ENCODE measurements at places on chromosomes 4 and X. TPM values are rescaled to one million over a fixed set of nuclear protein-coding genes. Genes with fewer than 3 reads are reported as not detected.
A peak's percentile ranks its signal among the peaks of the same experiment; 100 is the strongest.

DNA sequence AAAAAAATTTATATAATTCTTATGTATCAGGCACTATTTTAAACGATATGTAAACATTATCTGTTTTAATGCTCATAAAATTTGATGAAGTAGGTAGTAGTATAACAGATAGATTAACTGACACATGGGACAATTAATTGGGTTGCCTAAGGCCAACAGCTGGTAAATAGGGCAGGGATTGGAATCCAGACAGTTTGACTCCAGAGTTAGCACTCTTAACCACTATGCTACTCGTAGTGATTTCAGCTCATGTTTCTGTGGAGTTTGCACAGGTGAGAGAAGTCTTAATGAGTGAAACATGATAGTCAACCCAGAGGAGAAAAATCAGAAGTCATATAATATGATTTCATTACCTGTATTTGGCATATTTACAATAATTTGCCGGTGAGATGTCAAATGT, 126.0 kb upstream of the WDFY3 start:
- no peak for DNase-seq

GRCh38 chr4:36237366-36238313, 6.7 kb downstream of the ARAP2 start:
- no peak for DNase-seq

GRCh38 chr4:20761382-20761781, 61.1 kb downstream of the PACRGL start:
- DNase-seq: no peak

DNA sequence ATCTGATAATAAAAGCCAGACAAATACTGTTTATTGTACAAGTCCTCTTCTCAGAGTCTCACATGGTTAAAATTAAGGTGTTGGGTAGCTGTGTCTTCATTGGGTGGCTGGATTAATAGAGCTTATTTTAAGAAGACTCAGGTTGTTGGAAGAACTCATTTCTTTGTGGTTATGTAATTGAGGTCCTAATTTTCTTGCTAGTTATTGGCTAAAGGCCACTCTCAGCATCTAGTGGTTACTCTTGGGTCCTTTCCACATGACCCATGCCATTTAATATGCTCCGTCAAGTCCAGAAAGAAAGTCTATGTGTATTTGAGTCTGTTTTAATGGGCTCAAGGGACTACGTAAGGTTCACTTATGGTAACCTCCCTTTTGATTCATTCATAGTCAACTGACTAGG, 1668.6 kb upstream of the AGA start:
- DNase-seq: no peak

- DNase-seq: no peak
Observed at GRCh38 chrX:15816886-15817285, 26.6 kb downstream of the ZRSR2 start.

DNA sequence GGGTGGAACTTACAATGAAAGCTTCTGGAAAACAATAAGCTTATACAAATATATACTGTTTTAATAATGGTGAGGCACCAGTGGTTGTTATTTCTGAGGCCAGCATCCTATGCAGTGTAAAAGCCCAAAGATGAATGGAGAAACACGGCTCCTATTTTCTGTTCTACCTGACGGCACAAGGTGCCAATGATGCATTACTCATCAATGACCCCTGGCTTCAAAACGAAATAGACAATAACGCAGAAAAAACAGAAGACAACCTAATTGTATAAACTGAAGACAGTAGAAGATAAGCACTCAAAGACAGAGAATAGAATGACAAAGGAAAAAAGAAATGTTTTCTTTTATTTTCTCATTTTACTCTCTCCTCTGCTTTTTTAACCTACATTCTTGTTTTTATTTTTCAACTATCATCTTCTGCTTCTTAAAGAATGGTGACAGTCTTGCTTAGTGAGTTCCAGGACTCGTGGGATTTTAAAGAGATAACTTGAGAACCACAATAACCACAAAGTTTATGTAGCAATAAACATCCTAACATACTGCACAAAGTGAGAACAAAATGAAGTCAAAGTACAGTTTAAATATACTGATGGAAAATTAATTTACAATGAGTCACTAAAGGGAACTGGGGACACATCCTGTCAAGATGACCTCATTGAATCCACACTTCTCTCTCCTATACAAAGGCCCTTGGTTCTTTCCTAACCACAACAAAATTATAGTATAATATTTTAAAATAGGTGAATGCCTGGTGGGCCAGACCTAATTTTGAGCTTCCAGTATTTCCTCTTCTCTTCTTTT, 169.8 kb downstream of the BTC start:
- DNase-seq: no peak

DNA sequence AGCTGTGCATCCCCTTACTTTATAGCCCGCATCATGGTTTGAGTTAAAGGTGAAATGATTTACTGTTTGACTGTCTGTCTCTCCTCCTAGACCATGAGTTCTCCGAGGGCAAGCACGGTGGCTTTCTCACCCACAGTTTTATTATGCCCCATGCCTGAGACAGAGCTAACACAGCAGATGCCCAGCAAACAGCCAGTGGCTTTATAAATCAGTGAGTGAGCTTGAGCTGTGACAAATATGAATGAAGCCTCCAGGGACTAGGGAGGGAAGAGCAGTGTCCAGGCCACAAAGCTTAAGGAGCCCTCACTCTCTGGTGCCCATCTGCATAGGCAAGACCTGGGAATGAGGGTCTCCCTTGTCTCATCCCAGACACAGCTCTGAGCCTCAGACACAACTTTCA, 57.9 kb downstream of the FHDC1 start:
- no peak for DNase-seq

DNA sequence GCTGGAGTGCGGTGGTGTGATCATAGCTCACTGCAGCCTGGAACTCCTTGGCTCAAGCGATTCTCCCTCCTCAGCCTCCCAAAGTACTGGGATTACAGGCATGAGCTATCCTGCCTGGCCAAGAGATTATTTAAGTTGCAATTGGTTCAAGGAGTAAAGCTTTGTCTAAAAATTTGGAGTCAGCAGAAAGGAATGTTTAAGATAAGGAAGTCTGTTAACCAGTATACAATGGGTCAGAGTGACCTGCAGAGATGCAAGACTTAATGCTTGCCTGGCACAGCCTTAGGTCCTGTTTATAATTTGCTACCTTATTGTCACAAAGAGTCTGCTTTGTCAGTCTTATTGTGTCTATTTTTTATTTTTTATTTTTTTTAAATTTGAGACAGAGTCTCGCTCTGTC, 826.2 kb downstream of the NLGN4X start:
- DNase-seq: no peak

- peak; percentile 56 for DNase-seq
Observed at GRCh38 chr4:87838890-87839591, 6.3 kb downstream of the MEPE start.

DNA sequence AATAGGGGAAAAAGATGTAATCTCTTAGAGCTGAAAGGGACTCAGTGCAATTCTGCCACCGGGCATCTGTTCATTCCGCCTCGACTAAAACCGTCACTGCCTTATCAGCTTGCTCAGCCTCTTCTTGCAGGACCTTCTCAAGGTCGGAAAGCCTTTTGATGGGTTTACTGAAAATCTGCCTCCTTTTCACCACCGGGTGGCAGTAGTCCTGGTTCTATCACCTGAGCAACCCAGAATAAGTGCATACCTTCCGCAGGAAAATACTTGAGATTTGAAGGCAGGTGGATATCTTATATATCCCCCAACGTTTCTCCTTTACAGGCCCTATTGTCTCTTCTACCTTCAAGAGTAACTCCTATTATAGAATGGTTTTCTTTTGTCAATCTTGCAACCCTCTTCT, 103.4 kb upstream of the PAK3 start:
- DNase-seq: peak; percentile 65

CACNA1F gene
- total RNA-seq: 1.1 TPM

DNA sequence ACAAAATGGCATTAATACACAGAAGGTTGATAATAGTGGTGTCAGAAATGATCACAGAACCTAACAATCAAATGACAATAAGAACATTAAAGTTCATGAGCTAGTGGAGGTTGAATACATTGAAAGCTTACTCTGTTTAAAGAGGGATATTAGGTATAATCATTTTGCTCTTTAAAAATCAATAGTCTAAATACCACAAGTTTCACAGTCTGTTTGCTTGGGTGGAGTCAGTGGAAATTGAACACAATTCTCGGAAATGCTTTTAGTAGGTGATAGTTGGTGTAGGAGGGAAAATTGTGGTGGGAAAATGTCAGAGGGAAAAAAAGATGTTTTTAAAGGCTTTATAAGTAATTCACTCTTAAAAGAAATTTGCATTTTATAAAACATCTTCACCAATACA, 197.1 kb downstream of the GLUD2 start:
- no peak for DNase-seq

GRCh38 chr4:52836120-52836519, 26.0 kb upstream of the RASL11B start:
- no peak for DNase-seq

GRCh38 chr4:4994312-4995097, 24.8 kb downstream of the CYTL1 start:
- no peak for DNase-seq

DNA sequence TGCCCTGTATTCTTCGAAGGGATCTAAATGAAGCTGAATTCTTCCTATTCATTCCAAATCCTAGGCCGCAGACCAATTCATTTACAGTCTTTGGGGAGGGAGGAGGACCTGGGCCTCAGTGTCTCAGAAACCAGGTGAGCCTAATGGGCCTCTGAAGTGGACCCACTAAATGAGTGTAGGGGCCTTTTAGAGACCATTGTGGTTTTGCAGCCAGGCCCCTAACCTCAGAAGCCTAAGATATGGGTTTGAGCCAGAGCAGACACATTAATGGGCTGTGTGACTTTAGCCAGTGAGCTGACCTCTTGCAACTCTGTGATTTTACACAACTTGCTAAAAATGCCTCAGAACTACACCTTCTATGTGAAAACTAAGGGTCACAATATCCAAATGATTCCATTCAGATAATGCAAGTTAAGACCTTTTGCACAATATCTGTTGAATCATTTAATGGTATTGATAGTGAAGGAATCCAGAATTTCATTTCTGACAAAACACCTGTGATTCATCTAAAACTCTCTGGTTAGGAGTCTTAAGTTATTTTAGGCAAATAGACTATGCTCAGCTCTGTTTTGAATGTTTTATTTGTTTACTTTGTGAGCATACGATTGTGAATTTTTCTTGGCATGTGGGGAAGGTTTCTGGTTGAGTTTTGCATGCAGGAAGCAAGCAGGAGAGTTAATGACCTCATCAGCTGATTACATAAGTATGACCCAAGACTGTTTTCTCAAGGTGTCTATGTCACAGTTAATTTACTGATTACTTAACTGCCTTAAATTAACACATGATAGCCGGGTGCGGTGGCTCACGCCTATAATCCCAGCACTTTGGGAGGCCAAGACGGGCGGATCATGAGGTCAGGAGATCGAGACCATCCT, 75.0 kb downstream of the EVC start:
- DNase-seq: no peak

- no peak for DNase-seq
Observed at GRCh38 chrX:106170318-106170717, 2.2 kb downstream of the PWWP3B start.

DNA sequence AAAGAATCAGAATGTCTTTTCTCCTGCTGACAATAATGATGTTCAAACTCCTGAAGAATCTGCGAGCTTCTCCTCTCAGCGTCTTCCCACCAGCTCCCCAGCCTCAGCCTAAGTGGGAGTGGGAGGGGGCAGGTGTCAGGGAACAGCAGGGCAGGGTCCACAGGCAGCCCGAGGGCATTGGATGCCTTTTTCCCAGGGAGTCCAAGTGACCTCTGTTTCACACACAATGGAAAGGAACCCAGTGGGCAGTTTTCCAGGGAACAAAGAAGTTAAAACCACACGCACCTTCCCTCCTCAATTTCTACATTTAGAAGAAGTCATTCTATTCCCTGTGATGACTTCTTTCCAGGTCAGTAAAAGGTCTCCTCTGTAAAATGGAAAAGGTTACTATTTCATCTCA, 278.5 kb downstream of the PARM1 start:
- DNase-seq: no peak

NHSL2 gene
- total RNA-seq: 4.0 TPM

GRCh38 chr4:177532358-177532757, 90.1 kb upstream of the AGA start:
- DNase-seq: no peak

- peak; percentile 51 for DNase-seq
Observed at GRCh38 chr4:76748649-76749048, 149.3 kb downstream of the SOWAHB start.
